ENCODE measurements at places on chromosomes 11 and 22. TPM values are rescaled to one million over a fixed set of nuclear protein-coding genes. Genes with fewer than 3 reads are reported as not detected.

- no peak for DNase-seq
Measured at GRCh38 chr11:40642284-40642683, 817.2 kb downstream of the LRRC4C start.

DNA sequence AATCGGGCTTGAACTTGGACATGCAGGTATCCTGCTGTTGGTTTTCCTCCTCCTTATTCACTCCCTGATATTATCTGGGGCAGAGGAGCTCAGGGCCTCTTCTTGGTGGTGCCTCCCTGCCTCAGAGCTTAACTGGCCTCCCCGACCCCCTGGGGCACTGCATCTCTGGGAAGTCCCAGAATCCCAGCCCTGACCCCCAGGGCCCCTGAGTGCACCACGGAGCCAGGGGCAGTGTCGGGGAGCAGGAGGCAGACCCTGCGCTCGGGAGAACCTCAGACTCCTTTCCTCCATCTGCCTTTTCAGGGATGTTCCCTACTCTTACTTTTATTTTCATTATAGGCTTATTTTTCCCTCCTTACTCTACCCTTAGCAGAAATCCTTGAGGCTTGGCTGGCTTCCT lies 537.0 kb downstream of the BRD1 start:
- DNase-seq = no peak

Gene MTMR2
- total RNA-seq = 11.2 TPM

DNA sequence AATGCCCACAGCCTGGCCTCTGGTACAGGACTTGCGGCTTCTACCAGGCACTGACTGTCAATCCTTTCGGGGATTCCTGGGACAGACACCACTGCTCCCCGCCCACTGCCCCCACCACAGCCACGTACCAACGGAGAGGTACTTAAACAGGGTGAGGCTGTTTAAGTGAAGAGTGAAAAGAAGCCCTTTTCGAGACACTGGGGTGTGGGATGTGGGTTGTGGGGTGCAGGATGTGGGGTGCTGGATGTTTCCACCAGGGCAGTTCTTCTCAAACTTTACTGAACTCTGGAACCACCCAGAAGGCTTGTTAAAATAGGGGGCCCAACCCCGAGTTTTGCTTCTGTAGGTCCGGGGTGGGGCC lies 34.2 kb upstream of the PRR5 start:
- peak; percentile 70 for DNase-seq

GRCh38 chr22:19748991-19749664 lies 11.4 kb upstream of the TBX1 start:
- no peak for DNase-seq

DNA sequence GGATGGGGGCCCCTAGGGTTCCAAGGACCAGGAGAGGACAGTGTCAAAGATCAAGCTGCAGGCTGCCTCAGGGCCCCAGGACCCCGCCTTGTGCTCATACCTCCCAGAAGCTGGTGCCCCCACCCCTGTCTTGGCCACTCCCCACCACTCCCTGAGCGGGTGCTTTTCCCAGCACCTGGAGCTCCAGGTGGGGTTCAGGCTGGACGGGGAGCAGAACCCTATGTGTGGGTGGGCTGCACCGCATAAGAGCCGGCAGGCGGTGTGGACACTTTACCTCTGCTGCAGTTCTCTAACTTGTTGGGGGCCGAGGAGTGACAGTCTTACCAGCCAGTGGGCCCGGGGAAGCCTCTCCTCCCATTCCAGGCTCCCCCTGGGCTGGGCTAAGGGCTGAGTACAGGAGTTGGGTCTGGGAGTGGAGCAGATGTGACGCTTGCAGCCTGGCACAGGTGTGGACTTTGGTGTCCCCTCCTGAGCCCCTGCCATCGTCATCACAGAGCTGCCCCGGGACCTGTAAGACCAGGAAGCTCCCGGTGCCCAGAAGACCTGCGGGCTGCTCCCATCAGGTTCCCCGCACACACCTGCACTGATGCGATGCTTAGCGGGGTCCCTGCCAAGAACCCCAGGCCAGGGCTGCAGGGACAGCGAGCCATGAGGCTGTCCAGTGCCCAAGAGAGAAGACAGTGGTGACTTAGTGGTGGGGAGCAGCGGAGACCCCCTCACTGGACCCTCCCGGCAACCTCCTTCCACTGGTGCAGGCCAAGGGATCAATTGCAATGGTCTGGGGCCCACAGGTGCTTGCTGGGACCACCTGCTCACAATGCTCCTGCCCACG lies 674.5 kb downstream of the BRD1 start:
- no peak for DNase-seq

Gene MMP8
- not detected for total RNA-seq

- DNase-seq = no peak
Measured at GRCh38 chr22:39703091-39703490, 132.5 kb downstream of the CACNA1I start.

Gene ARHGAP20
- total RNA-seq = 0.11 TPM

Gene PKDREJ
- total RNA-seq = not detected

GRCh38 chr11:118715245-118715831 lies 35.9 kb upstream of the TREH start:
- no peak for DNase-seq

DNA sequence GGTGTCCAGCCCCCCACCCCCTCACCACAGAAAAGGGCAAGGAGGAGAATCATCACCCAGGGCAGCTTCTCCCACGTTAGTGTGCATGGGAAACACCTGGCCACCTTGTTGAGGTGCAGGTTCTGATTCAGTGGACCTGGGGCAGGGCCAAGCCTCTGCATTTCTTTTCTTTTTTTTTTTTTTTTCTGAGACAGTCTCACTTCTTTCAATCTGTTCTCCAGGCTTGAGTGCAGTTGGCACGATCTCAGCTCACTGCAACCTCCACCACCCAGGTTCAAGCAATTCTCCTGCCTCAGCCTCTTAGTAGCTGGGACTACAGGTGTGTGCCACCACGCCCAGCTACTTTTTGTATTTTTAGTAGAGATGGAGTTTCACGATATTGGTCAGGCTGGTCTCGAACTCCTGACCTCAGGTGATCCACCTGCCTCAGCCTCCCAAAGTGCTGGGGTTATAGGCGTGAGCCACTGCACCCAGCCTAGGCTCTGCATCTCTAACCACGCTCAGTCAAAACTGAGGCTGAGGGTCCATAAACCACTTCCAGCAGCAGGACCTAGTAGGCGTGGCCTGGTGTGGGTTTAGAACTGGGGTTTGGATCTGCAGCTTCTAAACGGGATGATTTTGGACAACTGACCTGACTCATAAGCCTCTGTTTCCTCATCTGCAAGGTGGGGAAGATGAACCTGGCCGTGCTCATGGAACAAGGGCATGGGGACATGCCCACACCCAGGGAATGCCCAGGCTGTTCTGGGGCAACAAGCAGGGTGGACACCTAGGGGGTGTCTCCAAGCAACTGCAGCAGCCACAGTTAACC lies 734 bp downstream of the ZP1 start:
- DNase-seq = no peak

Gene C11orf16
- total RNA-seq = not detected

GRCh38 chr22:31289344-31289743 lies 2.9 kb downstream of the PIK3IP1 start:
- peak; percentile 47 for DNase-seq

- no peak for DNase-seq
Measured at GRCh38 chr22:34567367-34567766, 498.6 kb upstream of the ISX start.

DNA sequence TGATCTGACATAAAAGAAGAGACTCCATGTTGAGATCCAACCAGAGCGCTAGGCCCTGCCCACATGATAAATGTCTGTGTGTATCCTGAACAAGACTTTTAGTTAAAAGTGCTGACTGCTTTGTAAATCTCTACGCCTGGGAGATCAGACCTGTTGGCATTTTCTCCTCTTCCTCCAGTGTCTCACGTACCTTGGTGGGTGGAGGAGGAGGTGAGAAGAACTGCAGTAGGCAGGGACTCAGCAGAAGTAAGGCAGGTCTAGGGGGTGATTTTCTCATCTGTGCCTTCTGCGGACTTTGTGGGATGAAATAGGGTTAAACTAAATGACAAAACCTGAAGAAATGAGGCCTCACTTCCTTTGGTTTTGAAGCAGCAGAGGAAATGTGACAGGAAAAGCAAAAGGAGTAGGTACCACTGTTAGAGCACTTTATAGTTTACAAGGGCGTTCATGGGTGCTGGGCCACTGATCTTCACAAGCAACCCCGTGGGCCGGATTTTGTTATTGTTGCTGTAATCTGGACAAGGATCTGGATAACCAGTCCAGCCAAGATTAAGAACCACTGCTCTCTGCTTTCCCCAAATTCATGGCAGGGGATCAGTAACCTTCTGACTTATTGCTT lies 36.7 kb upstream of the PLET1 start:
- peak; percentile 41 for DNase-seq

DNA sequence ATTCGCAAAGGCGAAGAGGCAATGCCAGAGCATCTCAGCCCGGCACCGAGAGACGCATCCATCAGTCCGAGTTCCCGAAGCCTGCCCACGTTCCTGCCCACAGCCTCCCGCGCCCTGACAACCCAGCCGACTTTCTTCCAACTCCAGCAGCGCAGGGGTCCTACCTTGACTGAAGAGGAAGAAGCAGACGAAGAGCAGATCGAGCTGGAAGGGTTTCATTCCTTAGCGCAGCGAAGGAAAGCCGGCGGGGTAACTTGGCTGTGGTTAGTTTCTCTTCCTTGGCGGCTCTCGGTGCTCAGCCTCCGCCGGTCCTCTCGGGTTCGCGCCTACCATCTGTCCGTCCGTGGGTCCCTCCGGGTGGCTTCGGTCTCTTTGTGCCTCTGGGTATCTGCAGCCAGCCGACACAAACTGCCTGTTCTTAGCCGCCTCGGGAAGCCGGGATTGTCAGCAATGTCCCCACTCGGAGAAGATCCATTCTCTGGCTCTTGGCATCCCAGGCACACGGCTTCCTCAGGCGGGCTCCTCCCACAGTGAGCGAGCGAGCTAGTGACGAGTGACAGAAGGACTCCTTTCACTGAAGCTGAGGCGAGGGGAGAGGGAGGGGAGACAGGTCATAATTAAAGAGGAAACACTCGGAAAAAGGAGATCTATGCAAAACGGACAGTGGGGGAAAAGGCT lies at the start of gene KIRREL3:
KIRREL3 (minus strand) TSS at position 480 of the 678 bp plus-strand sequence.
- DNase-seq = no peak
